ENCODE measurements at places on chromosomes 5 and 9. TPM values are rescaled to one million over a fixed set of nuclear protein-coding genes. Genes with fewer than 3 reads are reported as not detected.

Gene FAM221B
- not detected for total RNA-seq

DNA sequence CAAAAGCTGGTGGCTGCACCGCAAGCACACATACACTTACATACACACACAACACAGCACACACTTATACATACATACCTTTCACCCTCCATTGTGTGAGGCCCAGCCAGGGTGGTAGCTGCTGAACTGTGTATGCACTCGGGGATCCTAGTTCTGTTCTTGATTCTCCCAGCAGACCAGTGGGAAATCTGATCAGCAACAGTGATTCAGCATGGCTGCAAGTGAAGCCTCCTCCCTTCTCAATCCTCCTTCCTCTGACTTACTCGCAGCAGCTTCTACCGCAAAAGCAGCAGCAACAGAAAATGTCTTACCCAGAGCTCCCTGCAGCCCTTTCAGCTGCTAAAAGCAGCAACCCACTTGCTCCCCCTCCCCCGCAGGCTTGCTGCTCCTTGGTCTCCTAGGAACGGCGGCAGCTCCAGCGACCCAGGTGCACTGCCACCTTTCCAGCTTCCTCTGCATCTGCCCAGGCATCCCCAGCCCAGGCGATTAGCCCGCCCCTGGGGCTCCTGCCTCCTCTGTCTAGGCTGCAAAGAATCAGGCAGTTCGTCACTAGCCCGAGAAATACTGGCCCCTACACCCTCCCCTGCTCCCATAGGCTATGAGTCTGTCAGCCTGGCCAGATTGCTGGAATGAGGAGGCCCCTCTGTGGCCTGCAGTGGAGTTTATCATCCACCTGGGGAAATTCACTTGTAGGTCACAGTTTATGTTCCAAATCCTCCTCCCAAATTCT, at the start of gene KLHL3:
Gene KLHL3, minus strand, starts transcription at position 535 of the 730 bp plus-strand sequence. Its CDS starts 443 bp downstream, at position 92.
- DNase-seq: no peak

DNA sequence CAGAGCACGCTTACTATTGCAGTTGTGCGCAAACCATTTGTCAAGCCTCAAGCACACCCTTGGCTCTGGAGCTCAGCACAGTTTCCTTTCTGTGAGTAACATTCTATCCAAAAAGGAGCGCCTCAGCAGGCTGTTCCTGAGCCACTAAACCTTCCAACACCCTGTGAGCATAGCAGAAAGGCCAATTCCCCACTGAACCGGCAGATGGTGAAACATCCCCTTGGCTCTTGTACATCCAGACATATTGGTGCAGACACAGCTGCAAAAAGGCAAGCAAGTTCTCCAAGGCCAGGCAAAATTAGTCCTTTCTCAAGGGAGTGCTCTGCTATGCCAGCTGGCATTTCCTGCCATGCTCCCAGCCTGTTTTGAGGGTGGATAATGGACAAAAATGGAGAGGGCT, 44.1 kb upstream of the CEMIP2 start:
- DNase-seq: no peak

DNA sequence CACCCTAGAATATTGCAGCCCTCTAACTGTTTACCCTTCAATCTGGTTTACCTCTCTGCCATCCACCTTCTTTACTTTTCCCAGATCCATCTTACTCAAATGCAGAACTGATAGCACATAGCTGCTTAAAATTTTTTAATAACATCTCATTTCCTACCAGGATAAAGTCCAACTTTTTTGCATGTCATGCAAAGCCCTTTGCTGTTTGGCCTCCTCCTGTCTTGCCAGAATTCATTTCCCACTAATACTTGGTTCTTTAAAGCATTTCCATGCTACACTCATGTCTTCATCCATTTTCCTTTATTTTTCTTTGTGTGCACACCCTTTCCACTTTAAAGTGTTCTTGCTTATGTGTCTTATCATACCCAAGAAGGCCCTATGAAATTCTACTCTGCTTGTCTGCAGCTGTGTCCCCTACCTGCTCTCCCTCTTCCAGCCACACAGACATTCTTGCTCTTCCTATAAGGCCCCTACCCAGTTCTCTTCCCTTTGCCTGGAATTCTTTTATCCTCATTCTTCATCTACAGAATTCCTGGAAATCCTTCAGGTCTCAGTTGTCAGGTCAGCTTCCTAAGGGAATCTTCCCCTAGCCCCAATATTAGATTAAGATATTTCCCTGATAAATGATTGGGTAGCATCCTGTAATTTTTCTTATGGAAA, 50.3 kb downstream of the TLE4 start:
- no peak for DNase-seq

- DNase-seq: no peak
Measured at GRCh38 chr5:138604176-138604785, 29.1 kb upstream of the HSPA9 start.

Gene GABRA1
- not detected for total RNA-seq

DNA sequence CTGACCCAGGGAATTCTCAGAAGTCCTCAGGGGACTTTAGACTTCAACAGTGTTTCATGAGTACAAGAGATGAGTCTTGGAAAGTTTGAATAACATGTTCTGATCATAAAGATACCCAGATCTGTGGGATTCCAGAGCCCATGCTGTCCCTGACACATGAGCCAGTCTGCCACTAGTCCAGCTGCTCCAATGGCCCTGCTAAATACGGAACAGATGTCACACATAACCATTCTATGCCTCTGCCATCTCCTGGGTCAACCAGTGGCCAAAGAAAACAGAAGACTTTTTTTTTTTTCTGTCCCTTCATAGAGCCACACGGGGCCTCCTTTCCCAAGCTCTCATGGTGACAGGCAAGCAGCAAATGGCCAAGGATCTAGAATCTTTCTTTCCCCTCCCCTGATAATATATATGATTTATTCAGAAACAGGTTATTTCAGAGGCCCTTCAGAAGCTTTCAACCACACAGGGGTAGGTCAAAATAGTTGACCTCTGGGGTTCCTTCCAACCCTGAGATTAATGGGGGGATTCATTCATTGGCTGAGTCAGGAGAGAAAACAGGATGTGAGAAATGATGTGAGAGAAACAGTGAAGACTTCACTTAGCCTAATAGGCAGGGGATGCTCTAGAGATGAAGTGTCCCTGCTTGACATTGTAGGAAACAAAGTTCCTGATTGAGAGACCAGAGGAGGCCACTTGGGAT, 367.7 kb downstream of the CDK5RAP2 start:
- no peak for DNase-seq

DNA sequence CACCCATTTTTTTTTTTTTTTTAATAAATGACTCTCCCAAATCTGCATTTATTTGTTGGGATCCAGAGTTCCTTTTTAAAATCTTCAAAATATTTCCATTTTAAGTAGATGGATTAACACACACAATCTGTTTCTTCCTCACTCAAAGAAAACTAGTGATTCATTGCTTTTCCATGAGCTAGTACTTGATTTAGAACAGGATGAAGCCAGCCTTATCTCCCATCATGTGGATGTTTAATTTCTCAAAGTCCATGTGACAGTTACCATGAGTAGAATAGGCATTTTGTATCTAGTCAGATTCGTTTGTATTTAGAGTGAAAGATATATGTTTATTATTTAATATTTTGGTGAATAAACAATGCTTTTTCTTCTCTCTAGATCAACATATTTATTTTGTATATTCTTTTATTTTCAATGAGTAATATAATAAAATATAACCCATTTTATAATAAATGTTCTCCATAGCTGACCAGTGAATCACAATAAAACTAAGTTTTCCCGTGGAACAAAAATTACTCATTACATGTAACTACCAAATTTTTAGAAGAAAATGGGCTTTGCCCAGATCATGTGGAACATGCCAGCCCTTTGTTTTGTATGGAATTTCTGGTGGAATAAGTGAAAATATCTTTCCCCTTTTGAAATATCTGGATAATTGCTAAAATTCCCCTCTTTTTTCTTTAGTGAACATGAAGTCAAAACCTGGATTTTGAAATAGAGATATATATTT, 54.9 kb upstream of the RPS23 start:
- no peak for DNase-seq

DNA sequence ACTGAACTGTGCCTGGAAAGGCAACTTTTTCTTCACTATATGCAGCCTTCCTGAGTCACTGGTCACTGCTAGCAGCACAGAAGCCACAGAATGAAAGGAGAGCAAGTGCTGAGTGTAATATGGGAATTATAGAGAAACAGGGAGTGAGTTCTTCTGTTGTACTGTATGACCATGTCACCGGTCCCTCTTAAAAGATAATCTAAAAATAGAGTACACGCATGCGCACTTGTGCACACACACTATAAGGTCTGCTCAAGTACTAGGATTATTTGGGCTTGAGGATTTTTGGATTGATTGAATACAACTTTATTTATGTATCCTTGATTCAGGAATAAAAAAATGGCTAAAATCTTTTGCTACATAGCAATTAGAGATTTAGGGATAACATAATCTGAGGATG, 571.9 kb downstream of the PDE4D start:
- no peak for DNase-seq

DNA sequence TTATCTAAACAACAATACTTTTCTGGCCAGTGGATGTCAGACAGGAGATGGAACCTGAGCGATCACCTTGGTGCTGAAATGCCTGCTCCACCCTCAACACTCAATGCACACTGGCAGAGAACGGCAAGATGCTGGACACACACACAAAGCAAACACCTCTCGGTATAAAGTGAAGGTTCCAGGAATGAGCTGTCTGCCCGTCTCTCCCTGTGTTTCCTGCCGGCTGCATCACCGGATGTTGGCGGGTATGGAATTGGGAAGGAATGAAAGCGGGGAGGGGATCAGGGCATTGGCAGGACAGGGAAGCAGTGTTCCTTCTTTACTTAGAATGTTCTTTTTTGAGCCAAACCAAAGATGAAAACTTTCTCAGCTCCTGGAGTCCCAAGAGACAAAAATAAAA, 59.2 kb downstream of the MED10 start:
- no peak for DNase-seq

DNA sequence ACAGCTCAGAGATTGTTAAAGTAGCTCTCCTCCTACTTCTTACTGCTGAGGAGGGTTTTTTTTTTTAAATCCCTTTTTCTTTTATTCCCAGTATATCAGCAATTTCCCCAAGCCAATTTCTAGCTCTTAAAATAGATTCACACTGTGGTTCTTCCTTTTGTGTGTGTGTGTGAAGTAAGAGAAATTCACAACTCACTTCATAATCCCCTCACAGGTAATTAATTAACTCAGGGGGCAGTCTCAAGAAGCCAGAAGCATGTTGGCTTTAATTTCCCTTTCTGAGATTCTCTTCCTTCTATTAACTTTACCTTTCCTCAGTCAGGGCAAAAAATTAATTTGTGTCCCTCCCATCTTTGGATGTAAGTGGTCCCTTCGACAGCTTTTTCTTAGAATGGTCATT, 71.0 kb upstream of the HMHB1 start:
- no peak for DNase-seq

DNA sequence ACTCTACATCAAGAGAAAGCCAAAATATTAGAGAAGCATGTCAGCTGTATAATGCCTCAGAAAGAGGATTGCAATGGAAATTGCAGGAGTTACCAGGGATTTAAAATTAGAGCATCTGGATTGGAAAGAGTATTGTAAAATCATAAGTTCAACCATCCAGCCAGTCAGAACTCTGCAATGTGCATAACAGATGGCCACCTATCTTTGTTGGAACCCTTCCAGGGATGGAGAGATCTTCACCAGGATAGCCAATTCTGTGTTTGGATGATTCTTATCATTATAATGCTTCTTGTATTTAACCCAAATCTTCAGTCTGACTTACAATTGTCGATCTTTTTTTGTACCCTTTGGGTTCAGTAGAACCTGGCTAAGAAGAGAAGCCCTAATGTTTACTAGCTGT, 164.4 kb downstream of the TLR4 start:
- DNase-seq: no peak

DNA sequence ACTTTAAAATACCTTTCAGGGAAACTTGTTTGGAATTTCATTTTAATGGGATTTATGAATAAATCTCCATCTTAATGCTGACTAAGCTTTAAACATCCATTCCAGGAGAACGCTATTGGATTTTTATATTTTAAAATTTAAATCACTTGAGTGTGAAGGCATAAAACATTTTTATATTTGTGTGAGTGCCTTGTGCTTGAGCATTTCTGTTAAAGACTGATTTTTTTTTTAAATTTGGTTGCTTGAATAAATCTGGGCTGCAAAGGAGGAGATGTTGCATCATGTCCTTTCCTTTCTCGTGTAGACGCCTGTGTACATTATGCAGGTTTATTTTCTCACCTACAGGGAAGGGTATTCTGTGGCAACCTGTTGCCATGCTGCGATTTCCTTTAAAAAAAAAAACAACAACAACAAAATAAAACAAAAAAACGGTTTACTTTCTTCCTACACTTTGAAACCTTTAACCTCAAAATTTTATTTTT, 108.1 kb downstream of the ZNF462 start:
- no peak for DNase-seq

DNA sequence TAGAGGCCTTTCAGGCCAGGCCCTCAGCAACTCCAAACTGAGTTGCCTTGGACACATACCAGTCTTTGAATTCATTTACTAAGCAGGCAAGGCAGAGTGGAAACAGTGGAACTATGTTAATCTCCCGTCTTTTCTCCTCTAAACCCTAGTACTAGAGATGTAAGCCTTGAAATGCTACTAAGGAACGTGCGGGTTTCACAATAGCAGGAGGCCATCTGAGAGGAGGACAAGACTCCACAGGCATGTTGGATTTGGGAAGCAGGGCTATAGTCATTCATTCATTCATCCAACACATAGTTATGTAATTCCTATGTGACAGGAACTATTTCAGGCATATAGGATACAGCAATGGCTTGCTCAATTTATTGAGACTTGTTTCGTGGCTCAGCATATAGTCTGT, 3.3 kb upstream of the OCLN start:
- no peak for DNase-seq

GRCh38 chr5:175588709-175589429, 69.0 kb upstream of the HRH2 start:
- DNase-seq: no peak

DNA sequence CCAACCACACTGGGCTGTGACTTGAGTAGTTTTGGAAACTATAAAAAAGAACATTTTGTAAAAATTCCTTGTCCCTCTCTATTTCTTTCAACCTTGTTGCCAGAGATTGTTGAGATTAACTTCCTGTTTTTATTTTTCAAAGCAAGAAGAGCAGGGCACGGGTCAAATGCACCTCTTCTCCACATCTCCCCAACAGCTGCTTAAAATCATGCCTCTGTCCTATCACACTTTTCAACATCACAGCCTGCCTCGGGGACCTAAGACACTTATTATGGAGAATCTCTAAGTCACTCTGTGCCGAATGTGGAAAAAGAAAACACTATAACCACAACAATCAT, 280.3 kb upstream of the TNC start:
- no peak for DNase-seq

DNA sequence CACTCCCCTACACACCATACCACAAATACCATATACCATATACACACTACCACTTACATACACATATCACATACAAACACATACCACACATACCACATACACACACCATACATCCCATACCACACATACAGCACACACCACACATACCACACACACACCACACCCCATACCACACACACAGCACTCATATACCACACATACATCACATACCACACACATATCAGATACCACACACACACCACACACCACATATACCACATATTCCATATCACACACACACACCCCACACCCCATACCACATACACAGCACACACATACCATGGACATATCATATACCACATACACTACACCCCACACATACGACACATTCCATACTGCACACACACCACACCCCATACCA, 276.6 kb downstream of the GADD45G start:
- DNase-seq: peak; percentile 49

Data from vagina (tissue), 2 donors.